Mucosa of descending colon (tissue), 3 donors: ENCODE measurements at places on chromosomes 3 and 15.

GRCh38 chr3:136171097-136171542 lies 25.0 kb downstream of the MSL2 start:
- no peak for DNase-seq

DNA sequence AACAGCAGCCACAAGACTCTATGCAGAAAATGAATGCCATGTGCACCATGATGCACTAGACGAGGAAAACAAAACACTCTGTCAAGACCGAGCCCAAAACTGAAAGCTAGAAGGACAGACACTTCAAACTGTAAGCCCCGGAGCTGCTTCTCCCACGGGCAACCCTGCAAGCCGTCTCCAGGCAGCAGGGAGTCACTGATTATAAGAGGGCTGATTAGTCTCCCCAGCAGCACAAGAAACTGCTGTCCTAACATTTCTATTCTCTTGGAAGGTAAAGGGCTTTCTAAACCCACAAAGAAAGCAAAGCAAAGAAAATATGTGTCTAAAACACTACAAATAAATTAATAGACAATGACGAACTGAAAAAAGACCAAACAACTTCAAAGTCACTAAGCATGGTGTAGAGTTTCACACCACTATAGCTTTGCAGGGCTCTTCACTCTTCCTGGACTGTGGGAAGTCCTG lies 15.5 kb downstream of the TBC1D2B start:
- DNase-seq: no peak

DNA sequence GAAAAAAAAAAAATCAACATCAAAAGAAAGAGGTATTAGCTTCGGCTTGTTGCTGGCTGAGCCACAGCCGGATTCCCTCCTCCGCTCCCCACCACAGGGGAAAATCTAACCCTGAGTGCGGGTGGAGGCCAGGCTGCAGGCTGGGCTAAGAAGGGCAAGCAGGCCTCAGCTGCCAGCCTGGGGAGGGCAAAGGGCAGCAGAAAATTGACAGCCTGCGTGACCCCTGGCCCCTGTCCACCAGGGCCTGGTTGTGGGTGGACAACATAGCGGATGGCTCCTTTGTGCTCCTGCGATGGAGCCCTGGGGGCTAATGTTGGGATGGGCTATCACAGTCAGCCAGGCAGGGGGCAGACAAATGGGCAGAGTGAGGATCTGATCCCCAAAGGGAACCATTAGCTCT lies 25.4 kb downstream of the CACNA2D2 start:
- no peak for DNase-seq

DNA sequence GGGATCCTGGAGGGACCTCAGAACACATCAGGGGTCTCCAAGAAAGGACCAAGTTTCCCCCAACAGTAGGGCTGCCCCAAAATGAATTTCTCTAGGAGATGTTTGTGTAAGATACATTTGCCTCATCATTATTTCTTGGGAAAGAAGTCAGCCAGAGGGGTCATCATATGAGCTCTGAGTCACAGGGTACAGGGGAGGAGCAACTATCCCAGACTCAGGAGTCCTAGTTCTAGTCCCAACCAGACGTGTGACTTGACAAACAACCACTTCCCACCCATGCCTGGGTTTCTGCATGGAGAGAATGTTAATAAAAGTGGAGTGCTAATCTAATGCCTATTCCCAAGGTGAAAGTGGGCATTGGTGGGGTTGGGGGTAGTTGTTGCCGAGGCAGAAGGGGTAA lies 144.1 kb downstream of the ALDH1A2 start:
- DNase-seq: no peak

- no peak for DNase-seq
Measured at GRCh38 chr3:45605534-45605933, 11.0 kb downstream of the LIMD1 start.

DNA sequence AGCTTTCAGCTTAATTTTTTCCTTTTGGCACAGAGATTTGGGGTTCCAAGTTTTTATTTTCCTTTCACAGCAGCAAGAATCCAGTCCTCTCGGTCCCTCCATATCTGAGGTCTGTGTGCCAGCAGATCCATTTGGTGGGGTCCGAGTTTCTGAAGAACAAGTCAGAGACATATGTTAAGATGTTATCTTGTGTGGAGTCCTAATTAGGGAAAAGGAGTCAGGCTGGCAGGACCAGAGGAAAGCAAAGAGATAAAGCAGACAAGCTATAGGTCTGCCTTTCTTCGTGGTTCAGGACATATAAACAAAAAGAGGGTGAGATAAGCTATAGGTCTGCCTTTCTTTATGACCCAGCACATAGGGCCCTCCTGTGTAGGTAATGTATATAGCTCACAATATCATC lies 54.9 kb downstream of the TMED3 start:
- no peak for DNase-seq

DNA sequence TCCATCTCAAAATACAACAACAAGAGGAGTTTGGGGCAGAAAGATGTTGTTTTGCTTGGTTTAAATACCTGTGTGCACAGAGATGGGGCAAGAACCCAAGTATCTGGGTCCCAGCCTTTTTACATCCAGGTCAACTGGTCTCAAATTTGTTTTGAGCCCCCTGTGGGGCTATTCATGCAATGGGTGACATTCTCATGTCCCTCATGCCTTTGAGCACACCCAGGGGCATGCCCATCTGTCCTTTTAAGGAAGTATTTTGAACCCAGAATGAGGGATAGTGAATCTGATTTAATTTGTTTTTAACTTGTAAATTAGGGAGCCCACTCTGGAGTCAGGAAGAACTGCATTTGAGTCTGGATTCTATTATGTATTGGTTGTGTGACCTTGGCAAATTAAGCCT lies 14.8 kb downstream of the ABCF3 start:
- no peak for DNase-seq

GRCh38 chr3:43378066-43378935 lies 92.0 kb downstream of the SNRK start:
- peak; percentile 77 for DNase-seq

GRCh38 chr3:147404000-147404799 lies 2.1 kb downstream of the ZIC4 start:
- DNase-seq: no peak

DNA sequence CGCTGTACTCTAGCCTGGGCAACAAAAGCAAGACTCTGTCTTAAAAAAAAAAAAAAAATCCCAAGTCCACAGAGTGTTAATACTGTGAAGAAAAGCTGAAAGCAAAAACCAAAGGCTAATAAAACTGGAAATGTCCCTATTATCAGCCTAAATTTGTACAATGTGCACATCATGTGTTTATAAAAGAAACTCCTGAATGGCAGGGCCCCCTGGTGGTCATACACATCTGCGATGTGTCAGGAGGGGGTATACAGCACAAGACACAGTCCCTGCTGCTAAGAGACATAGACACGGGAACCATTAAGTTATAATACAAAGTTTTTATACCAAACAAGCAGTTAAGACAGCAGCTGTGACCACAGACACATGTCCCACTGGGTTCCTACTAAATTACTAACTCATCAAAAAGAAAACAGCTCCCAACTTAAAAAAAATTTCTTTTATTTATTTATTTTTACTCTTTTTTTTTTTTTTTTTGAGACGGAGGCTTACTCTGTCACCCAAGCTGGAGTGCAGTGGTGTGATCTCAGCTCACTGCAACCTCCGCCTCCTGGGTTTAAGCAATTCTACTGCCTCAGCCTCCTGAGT lies 31.0 kb downstream of the IDH2 start:
- DNase-seq: no peak

DNA sequence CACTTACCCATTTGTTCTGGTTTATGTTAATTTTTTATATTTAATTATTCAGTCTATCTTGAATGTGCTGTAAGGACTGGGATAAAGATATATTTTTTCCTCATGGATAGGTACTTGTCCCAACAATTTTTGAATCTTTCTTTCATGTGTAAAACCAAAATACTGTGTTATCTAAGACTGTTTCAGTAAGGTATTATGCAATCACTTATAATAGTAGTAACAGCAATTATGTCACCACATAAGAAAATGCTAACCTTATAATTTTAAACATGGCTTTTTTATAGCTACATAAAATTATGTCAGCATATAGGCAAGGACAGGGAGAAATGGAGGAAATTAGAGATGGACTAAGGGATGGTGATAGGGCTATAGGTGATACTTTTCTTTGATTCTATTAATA lies 2.9 kb upstream of the CTDSPL start:
- no peak for DNase-seq

DNA sequence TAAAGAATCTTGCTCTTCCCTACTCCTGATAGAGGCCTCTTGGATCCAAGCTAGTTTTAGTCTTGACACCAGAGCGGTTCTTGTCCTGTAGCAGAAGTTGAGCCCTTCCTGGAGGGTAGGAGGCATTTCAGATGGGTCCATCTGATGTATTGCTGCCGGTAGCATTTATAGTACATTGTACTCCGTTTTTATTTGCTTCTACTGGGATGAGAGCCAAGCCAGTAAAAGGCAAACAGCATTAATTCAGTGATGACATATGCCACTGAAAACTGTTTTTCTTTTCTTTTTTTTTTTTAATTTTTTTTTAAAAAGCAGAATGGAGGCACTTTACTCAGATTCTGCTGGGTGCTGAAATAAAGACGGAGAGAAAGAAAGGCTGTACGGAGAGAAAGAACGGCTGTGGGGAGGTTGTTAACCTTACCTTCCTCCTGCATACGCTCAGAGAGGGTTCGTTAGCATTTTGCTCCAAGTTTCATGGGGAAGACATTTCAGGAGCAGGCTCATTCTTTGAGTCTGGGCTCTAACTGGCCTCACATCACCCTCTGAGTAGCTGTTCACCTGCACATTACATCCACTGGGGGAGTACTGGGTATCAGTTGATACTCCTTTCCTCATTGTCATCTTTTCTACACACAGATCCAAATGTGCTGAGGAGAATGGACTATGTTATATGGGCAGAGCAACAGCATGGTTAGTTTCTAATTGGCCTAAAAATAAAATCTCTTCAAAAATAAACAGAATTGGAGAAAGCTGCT lies 161.5 kb downstream of the FEZF2 start:
- no peak for DNase-seq

DNA sequence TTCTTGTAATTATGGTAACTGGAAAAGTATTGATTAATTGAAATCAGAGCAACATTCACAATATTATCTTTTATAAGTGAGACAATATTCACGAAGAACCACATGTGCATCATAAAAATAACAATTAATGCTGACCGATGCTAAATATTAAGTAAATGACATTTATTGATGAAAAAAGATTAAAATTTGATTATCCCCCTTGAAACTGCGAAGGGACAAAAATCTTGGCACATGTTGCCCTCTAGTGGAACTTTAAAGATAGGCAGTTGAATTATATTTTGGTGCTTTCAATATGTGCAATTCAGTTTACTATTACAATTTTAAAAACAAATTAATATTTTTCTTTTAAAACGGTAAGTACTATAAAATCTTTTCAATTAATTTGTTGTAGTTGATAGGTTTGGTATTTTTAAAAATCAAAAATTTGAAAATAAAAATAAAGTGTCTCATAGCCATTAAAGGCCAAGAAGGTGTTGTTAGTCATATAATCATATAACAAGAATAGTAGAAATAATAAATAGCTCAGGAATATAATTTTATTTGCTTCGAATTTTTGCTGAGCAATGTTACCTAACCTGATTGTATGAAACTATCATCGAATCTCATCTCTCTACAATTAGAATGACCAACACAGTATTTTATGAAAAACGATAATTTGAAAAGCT lies 270.2 kb downstream of the ROBO1 start:
- no peak for DNase-seq

DNA sequence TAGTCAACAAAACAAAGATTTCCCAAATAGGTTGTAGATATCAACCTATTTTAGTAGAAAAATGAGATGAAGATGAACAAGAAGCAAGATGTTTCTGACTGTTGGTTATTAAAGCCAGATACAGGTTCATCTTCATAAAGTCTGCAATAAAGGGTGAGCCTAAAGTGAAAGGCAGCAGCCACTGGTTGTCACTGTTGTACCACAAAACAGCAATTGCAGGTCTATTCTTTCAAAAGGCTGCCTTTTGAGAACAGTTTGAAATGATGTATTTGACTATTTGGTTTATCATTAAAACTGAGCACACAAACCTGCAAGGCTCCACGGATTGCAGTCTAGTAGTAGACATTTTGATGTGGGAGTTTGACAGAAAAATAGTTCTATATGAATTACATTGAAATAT lies 543.4 kb downstream of the GBE1 start:
- DNase-seq: no peak
